T-helper 1 cell (primary cell): ENCODE measurements at places on chromosomes 12 and 14.

- no peak for DNase-seq
Observed at GRCh38 chr14:61749264-61749663, 13.0 kb upstream of the SNAPC1 start.

DNA sequence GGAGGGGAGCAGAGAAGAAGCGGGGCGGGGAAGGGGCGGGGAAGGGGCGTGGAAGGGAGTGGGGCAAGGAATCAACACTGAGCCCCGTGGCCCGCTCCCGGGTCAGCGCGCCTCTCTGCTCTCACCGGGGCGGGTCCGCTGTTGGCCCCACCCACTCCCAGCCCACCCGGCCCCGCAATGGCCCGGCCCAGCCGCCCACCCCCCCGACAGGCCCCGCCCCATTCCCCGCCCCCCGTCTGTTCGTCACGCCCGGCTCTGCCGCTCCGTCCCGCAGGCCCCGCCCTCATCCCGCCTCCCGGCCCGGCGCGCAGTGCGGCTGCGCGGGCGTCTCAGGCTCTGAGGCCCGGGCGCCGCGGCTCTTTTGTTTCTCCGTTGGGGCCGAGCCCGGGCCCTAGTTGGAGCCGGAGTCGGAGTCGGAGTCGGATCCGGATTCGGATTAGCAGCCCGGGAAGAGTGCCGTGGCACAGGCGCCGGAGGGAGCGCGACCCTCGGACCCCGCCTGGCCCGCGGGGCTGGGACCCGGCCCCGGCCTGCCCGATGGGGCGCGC, at the start of gene ULK1:
Gene ULK1, plus strand, starts transcription at position 310 of the 548 bp plus-strand sequence. CDS start 380 bp downstream, outside the sequence.
- peak; percentile 86 for DNase-seq

GRCh38 chr12:90682398-90682797, 272.6 kb downstream of the CCER1 start:
- no peak for DNase-seq

- DNase-seq, result no peak
Observed at GRCh38 chr12:11171969-11172675, 1.1 kb downstream of the SMIM10L1 start.

DNA sequence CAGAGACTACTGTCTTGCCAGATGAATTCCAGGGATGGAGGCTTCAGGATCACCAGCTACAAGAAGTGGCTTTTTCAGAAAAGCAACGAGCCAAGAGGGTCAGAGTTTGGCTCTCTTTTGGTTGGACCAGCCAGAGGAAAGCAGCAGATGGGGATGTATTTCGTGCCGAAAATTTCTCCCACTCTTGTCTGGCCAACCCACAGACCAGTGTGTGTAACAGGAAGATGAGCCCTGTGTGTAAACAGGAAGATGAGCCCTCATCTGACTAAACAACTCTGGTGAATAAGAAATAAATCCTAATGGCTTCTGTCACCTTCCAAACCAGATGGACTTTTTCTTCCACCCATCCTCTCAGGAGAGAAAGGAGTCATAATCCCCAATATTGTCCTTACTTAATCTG, 13.1 kb downstream of the GPR68 start:
- no peak for DNase-seq

DNA sequence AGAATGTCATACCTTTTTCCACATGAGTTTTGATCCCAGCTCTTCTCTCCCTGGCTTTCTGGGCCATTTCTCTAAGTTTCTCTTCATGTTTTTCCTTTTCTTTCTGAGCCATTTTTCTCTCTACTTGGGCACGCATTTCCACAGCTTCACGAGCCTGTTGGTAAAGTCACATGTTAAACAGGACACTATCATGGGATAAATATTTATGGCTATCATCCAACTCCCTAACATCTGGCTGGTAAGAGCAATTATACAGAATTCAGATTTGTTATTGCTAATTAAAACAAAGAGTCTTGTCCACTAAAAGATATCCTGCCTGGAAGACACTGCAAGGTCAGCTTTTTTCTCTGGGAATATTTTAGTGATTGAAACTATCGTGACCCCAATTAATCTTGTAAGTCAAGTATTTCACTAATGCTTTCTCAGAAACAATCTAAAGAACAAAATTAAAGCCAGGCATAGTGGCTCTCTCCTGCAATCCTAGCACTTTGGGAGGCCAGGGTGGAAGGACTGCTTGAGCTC, 23.1 kb downstream of the SLIRP start:
- no peak for DNase-seq

DNA sequence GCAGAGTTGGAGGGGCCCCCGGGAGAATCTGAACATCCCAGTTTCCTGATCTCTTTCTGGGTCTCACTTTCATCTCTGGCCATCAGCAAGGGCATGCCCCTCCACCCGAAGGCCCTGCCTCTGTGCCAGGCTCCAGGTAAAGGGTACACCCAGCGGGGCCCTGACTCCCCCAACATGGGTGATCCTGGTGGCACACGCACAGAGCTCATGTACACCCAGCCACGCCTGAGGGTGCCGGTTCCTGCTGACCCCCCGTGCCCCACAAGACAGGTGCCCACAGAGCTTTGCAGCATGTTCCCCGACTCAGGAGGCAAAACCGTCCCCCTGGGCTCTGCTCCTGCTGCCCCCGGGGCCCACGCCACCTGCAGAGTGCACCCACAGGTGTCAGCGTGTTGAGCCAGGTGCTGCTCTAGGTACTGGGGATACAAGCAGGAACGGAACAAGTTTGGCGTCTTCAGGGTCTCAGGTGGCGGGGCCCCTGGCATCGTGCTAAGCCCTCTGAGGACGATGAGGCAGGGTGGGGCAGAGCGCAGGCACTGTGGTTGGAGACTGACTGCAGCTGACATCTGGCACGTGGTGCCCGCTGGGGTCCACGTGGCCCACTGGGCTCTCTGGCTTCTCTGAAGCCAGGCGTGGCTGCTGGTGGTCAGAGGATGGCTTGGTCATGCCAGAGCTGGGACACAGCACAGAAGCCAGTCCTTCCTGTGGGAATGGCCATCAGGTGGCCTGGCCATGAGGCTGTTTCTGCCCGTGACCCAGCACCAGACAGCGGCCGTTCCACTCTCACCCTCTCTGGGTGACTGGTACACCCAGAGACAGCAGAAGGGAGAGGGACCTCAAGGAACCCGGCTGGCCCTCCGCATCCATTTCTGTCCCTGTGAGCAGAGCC, 13.8 kb downstream of the BAG5 start:
- DNase-seq, result no peak

- no peak for DNase-seq
Observed at GRCh38 chr12:89311703-89312293, 40.5 kb downstream of the DUSP6 start.

DNA sequence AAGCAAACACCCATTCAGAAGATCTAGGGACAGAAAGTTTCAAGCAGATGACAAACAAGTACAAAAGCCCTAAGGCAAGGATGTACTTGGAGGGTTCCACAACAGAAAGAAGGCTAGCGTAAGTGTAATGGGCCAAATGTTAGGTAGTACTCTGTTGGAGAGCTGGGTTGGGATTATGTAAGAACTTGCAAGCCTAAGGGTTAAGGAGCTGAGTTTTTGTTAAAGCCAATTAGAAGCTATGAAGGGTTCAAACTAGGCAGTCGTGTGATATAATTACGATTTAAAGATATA, 41.4 kb downstream of the HECTD1 start:
- no peak for DNase-seq

- no peak for DNase-seq
Observed at GRCh38 chr12:53501615-53502181, 615 bp downstream of the TARBP2 start.

DNA sequence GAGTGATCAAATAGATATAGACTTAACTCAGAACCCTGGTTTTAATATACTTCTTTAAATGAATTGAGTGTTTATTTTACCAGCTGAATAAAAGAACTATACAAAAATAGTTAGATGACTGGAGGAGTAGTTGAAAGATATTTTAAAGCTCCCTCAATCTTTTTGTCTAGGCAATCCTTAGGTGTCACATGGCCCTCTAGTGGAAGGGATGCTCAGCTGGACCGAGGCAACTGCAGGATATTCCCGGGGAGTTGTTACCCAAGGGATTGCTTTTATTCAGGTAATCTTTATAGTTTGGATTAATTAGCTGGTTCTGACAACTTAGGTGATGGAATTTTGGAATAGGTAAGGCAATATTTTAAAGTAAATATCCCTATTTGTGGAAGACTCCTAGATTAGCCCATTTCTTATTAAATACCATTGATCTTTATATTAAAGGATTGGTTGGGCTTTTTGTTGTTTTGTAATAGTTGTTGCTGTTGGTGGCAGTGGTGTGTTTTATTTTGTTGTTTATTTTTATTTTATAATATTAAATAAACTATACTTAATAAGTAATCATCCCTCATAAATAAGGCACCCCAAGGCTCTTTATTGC, 57.1 kb downstream of the ZDHHC17 start:
- no peak for DNase-seq

- no peak for DNase-seq
Observed at GRCh38 chr12:19402743-19403431, 36.4 kb upstream of the AEBP2 start.

DNA sequence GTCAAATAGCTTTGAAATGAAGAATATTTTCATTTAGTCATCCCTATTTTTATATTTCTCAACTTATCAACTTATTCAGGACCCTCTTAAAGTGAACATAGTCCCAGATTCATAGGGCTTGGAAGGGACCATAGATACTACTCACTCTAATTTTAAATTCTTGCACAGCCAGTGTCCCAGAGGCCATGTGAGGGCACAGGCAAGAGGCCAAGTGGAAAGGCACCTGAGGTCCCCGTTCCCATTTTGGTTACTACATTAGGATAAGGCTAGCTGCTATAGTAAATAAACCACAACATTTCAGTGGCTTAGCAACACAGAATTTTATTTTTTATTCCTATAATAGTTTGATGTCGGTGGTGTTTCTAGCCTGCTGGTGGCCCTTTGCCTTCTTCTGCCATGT, 227.8 kb downstream of the SPTSSA start:
- DNase-seq, result no peak

GRCh38 chr12:71432936-71433335, 6.7 kb upstream of the LGR5 start:
- DNase-seq, result no peak

DNA sequence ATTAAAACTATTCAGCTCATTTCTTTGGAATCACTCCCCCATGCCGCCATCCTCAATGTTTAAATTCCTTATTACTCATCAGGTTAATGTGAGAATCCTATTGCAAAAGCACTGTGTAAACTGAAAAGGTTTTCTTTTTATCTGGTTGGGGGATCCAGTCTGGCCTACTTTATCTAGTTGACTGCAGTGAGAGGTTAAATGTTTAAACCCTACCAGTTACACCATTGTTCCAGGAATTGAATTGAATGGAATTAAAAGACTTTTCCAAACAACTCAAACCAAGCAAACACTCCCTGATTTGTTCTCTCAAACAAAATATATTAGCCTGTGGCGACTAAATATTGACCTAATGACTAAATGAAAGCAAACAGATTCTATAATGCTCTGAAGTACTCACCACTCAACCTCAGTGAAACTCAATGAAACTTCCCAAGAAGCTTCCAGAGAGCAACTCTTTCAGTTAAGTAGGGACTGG, 100.5 kb downstream of the VEZT start:
- no peak for DNase-seq

- no peak for DNase-seq
Observed at GRCh38 chr12:122724641-122725243, 5.9 kb downstream of the HCAR1 start.

GRCh38 chr12:114272071-114272470, 133.9 kb downstream of the TBX5 start:
- no peak for DNase-seq

DNA sequence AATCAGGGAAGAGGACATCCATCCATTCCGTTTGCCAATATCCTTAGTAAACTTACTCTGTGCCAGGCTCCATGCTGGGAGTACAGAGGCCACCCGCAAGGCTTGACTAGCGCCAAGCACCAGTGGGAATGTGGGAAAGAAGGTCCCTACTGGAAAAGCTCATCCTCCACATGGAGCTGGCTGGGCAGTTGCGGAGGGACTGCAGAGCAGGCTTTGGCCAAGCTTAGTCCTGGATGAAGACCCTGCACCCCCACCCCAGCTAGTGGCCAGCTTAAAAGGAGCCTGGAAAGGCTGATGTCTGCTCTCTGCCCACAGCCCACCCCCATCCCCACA, 22.4 kb upstream of the EIF2B2 start:
- no peak for DNase-seq

DNA sequence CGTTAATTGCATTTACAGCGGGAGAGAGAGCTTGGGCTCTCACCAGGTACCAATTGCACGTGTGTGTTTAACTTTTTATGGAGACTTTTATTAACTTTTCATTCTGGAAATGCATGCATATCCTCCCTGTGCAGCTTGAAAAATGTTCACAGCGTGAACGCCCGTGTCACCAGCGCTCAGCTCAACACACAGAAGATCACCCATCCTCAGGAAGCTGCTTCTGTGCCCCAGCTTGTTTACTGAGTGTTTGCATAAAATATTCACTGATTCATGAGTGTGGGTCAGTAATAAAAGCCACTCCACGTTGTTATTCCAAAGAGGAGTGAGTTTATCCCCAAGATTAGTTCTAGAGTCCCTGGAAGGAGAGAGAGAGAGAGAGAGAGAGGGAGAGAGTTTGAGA, 75.5 kb upstream of the FZD10 start:
- no peak for DNase-seq

GRCh38 chr12:59660148-59660547, 64.3 kb downstream of the SLC16A7 start:
- no peak for DNase-seq

GRCh38 chr12:122789637-122790036, 15.3 kb downstream of the CCDC62 start:
- no peak for DNase-seq

- DNase-seq, result peak; percentile 10
Observed at GRCh38 chr12:28248555-28249145, 58.4 kb downstream of the CCDC91 start.

- DNase-seq, result no peak
Observed at GRCh38 chr12:6330192-6330591, 11.7 kb downstream of the TNFRSF1A start.

GRCh38 chr12:58850826-58851225, 69.5 kb downstream of the LRIG3 start:
- no peak for DNase-seq

DNA sequence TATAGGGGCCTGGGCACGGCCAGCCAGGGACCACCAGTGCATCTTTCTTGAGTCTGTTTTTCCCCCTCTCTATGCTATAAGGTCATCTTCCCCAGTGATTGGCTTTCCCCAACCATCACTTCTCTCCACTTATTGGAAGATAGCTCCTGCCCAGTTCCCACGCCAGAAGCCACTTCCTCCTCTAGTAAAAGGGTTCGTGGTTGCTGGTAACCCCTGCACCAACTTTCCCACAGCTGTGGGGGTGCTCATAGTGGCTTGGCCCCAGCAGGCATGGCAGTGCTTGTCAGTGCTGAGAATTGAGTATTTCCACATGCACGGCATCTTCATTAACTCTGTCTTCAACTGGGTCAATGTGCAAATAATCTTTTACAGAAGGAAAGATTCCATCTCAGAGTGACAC, 215.4 kb downstream of the FOXN3 start:
- no peak for DNase-seq

DNA sequence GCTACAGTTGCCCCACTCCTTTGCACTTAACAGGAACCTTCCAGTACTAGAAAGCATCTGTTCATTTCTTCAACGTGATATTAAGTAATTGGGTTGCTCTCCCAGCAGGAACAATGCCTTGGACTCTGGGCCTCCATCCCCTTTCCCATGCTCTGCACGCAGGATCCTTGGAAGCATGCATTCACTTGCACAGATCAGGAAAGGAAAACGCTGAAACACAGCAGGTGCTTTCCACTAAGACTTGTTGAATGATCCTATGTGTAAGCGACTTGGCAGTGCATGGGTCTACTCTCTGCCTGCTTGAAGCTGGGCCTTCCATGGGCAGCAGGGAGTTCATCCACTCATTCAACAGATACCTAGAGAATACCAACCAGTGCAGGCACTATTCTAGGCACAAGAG, 2.3 kb downstream of the LTBP2 start:
- no peak for DNase-seq

GRCh38 chr14:95149441-95149840, 7.9 kb downstream of the DICER1 start:
- DNase-seq, result no peak

GRCh38 chr14:68470361-68470760, 322.5 kb downstream of the ZFP36L1 start:
- DNase-seq, result no peak
